Naive thymus-derived CD8-positive, alpha-beta T cell (primary cell): ENCODE measurements at places on chromosomes 5 and 9.
A peak's percentile ranks its signal among the peaks of the same experiment; 100 is the strongest.

GRCh38 chr9:38154501-38155421 is 85.7 kb upstream of the SHB start:
- DNase-seq, result no peak

DNA sequence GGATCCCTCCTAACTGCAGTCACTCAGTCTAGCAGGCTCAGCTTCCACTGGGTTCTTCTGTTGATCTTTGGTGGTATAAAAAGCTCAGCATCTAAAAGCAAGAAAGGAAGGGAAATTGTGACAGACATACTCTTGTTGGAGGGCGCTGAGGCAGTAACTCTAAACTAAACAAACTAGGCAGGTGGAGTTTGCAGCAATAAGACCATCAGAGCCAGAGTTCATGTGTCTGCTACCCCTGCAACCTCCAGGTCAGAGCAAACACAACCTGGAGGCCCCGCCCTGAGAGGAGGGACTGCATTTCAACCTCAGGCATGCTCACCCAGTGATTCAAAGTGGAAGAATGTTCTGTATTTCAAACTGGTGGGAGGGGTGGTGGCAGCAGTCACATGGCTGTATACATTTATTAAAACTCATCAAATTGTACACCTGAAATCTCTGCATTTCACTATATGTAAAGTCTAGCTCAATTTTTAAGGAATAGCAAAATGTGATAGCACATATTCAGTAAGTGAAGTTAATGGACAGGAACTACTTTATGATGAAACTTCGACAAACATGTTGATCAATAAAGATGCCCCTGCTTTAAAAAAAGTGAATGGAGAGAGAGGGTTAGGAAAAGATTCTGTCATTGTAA is 7.1 kb downstream of the ACTL7A start:
- DNase-seq, result no peak

GRCh38 chr9:5557606-5558587 is 47.6 kb downstream of the PDCD1LG2 start:
- DNase-seq, result peak; percentile 64

GRCh38 chr9:14294659-14295058 is 19.3 kb downstream of the NFIB start:
- no peak for DNase-seq

- DNase-seq, result no peak
These were observed 68.8 kb upstream of the PPP2R2B start for GRCh38 chr5:146947181-146947941.

DNA sequence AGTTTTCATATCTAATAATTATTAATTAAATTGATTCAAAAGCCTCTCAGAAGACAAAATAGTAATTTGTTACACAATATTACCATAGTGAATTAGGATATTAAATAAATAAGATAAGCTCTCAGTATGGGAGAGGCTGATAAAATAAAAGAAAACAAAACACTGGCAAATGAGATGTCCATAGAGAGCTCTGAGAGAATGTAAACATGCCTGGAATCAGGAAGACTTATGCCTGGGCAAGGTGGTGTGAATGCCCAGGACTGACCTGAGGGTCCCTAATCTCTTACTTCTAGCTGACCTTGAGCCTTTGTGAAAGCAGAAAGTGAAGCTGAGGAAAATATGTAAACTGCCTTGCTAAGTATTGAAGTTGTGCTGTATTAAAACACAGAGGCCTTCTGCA is 616.5 kb downstream of the PTPRD start:
- no peak for DNase-seq
